ENCODE measurements at places on chromosomes 6 and 20. TPM values are rescaled to one million over a fixed set of nuclear protein-coding genes. Genes with fewer than 3 reads are reported as not detected.

The MAS1 gene
- total RNA-seq, result not detected

The IMPG1 gene
- total RNA-seq, result not detected

The TCF19 gene
- 54.5 TPM for total RNA-seq

The SYCP2 gene
- 0.19 TPM for total RNA-seq

The DLL1 gene
- total RNA-seq, result not detected

The C6orf163 gene
- 3.0 TPM for total RNA-seq

The LINC00237 gene
- total RNA-seq, result not detected

The TRDN gene
- total RNA-seq, result not detected

The FERMT1 gene
- not detected for total RNA-seq

The PBOV1 gene
- not detected for total RNA-seq

The SLC35D3 gene
- not detected for total RNA-seq

The FHL5 gene
- not detected for total RNA-seq

The SLC17A3 gene
- not detected for total RNA-seq

The GPX5 gene
- total RNA-seq, result not detected

The IYD gene
- total RNA-seq, result not detected

The ZC2HC1B gene
- total RNA-seq, result not detected

The MYL9 gene
- not detected for total RNA-seq

The ZFAND3 gene
- total RNA-seq, result 36.4 TPM

The FAM184A gene
- not detected for total RNA-seq

The CNR1 gene
- 246 TPM for total RNA-seq

The ENPP1 gene
- total RNA-seq, result 0.39 TPM

The TTK gene
- total RNA-seq, result 46.0 TPM

The AKAP12 gene
- 0.07 TPM for total RNA-seq

The ADGRB3 gene
- not detected for total RNA-seq

The THEMIS gene
- total RNA-seq, result not detected

The GPLD1 gene
- 60.7 TPM for total RNA-seq

The FKBP1C gene
- total RNA-seq, result 0.39 TPM

The HTR1E gene
- total RNA-seq, result not detected

The FAM209B gene
- total RNA-seq, result not detected

The EMILIN3 gene
- total RNA-seq, result not detected

The ZHX3 gene
- 21.7 TPM for total RNA-seq

The GNRH2 gene
- total RNA-seq, result 1.1 TPM

The ALDH5A1 gene
- total RNA-seq, result 308 TPM

The TTBK1 gene
- total RNA-seq, result 1.7 TPM

The KHDC1 gene
- 22.3 TPM for total RNA-seq

The SLC16A10 gene
- total RNA-seq, result not detected

The SPAG4 gene
- total RNA-seq, result 64.2 TPM

The SOBP gene
- total RNA-seq, result 31.3 TPM

The EFCAB8 gene
- total RNA-seq, result not detected

All from OCI-LY7 (cell line).